ENCODE measurements at places on chromosomes 13 and 19.
A peak's percentile ranks its signal among the peaks of the same experiment; 100 is the strongest.

DNA sequence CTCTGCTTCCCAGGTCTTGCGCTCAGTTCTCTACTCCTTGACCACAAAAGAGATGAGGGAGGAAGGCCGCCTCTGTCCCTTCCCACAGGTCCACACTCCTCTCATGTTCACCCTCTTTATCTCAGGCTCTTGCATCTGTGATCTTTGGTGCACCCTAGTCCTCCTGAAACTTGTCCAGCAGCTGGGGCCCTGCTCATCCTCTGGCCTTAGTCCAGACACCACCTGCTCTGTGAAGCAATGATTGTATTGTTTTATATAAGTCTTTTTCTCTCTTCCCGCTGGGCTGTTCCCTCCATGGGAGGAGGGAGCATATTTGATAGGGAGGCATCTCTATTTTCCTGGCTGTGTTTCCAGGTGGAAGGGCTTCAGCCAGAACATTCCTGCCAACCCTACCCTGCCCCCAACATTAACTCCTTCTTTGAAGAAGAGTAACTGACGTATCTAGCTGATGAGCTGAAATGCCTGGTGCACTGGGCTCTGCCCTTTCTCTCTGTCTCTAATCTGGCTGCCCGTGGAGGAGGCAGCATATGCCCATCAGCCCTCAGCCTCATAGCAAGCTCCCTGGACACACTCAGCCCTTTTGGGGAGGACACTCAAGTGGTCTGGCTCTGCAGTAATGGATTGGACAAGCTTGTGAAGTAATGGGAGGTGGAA, 38.2 kb upstream of the SIAH3 start:
- DNase-seq = no peak

GRCh38 chr13:100530671-100531213, 57.8 kb downstream of the GGACT start:
- no peak for DNase-seq

GRCh38 chr13:73656863-73657262, 477.3 kb downstream of the KLF12 start:
- no peak for DNase-seq

GRCh38 chr19:58003174-58003828, 681 bp upstream of the ZNF606 start:
- no peak for DNase-seq

GRCh38 chr19:2239173-2239572, 2.5 kb downstream of the SF3A2 start:
- DNase-seq = no peak

GRCh38 chr13:37869756-37870488, at the start of gene TRPC4:
Gene TRPC4 (minus strand): TSS chr13:37869772. CDS start chr13:37783333, 86,439 bp downstream.
- peak; percentile 53 for DNase-seq

GRCh38 chr13:44169018-44169911, 204.4 kb upstream of the SERP2 start:
- no peak for DNase-seq

DNA sequence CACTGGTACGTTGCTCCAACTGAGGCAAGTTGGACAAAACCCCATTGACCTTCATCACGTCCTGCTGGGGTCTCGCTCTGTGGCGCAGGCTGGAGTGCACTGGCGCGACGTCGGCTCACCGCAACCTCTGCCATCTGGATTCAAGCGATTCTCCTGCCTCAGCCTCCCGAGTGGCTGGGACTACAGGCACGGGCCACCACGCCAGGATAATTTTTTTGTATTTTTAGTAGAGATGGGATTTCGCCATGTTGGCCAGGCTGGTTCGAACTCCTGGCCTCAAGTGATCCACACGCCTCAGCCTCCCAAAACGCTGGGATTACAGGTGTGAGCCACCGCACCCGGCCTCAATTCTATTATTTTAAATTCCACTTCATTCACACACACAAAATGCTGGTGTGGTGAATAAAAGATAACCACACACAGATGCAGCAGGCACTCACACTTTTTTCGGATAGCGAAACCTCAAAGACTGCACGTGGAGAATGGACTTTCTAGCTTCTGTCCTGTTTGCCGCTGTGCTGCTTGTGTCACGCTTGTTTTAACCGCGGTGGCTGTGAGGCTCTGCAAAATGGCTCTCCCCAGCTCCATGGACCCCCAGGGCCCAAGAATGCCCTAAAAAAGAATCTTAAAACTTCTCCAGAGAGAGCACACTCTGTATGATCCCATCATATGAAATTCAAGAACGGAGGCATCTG, 58.4 kb downstream of the COL4A1 start:
- DNase-seq = no peak

DNA sequence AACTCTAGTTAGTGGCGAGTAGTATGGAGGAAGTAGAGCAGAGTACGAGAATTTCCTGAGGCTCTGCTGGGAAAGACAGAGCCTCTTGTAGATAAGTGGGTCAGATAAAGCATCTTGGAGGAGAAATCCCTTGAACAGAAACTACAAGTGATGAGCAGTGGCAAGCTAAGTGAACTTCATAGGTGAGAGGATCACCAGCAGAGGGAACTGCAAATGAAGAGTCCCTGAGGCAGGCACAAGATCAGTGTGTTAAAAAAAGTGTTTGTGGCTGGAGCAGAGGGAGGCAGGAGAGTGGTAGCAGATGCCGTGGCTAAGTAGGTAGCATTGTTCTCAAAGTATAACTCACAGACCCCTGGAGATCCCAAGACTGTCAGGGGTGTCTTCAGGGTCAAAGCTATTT, 437.6 kb downstream of the HS6ST3 start:
- DNase-seq = no peak

DNA sequence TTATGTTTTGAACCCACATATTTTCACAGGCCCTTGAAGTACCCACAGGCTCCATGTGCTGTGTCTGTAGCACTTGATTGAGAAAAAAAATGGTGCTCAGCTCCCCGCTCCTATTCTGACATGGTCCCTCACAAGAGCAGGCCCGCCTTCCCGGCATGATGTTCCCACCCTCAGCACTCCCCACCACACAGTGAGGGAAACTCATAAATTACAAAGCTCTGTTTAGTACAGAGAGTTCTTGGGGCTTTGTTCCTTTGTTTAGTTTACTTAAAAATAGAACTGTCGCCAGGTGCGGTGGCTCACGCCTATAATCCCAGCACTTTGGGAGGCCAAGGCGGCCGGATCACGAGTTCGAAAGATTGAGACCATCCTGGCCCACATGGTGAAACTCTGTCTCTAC, 25.9 kb upstream of the ABCC4 start:
- no peak for DNase-seq

Data from D341Med (cell line).